Lower lobe of right lung (tissue), 2 donors: ENCODE measurements at places on chromosomes 3 and 15. TPM values are rescaled to one million over a fixed set of nuclear protein-coding genes. Genes with fewer than 3 reads are reported as not detected.

Gene PYGO1
- total RNA-seq: 8.7 TPM

Gene RGMA
- 9.7 TPM for total RNA-seq

Gene INKA1
- 5.3 TPM for total RNA-seq

Gene CGNL1
- total RNA-seq: 46.0 TPM

Gene CDHR4
- total RNA-seq: 9.6 TPM

Gene SLITRK3
- 0.65 TPM for total RNA-seq

Gene IQCF6
- total RNA-seq: not detected

Gene ALDH1A3
- total RNA-seq: 9.7 TPM

Gene MYL3
- total RNA-seq: 2.0 TPM

Gene GHSR
- not detected for total RNA-seq

Gene KCNAB1
- total RNA-seq: 4.7 TPM

Gene CHRM5
- not detected for total RNA-seq

- DNase-seq: no peak
These were observed 11.2 kb upstream of the CCR8 start for GRCh38 chr3:39318301-39318700.

- no peak for DNase-seq
These were observed 85.8 kb downstream of the SLC49A4 start for GRCh38 chr3:122880624-122881023.

DNA sequence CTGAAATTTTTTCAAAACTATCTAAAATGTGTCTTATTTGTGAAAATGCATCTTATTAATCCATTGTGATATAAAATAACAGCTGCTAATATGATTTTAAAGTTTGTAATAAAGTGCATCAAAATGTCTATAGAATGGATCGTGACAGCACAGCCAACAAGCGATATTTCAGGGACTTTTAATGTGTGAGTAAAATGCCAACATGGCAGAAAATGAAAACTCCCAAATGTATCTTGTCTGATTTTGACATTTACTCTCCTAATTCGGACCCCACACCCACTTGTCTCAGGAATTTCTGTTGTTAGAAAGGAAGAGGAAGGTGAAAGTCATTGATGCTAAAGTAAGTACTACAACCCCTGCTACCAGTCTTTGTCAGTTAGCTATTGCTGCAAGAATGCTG is 273.9 kb downstream of the SATB1 start:
- DNase-seq: no peak

GRCh38 chr3:37715358-37715757 is 146.3 kb upstream of the CTDSPL start:
- no peak for DNase-seq

DNA sequence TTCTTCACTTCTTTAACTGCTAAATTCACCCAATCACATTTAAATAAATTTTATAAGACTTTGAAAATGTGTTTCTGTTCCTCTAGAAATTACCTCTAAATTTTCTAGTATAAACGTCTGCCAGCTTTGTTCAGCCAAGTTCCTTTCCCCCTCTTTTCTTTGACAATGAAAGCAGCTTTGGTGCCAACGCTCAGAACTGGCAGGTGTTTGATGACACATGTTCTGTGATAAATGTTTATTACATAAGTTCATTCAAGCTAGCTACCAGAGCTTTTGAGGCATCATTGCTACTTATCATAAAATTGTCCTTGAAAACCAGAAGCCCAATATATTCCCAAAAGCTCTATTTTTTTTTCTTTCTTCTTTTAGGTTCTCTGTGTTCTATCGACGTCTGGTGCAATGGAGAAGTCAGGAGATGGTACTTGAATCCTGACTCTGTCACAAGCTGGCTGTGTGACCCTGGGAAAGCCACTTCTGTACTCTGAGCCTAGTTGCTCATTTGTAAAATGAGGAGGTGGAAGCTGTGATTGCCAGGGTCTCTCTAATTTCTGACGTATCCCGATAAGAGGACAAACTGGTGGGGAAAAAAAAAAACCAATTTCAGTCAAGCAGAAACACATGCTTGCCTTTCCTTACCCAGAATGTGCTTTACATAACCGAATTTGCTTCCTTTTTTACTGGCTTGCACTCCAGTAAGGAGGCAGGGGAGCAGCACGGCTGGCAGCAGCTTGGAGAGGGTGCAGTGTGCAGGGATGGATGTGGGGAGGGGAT is 187.1 kb upstream of the LPP start:
- DNase-seq: no peak

DNA sequence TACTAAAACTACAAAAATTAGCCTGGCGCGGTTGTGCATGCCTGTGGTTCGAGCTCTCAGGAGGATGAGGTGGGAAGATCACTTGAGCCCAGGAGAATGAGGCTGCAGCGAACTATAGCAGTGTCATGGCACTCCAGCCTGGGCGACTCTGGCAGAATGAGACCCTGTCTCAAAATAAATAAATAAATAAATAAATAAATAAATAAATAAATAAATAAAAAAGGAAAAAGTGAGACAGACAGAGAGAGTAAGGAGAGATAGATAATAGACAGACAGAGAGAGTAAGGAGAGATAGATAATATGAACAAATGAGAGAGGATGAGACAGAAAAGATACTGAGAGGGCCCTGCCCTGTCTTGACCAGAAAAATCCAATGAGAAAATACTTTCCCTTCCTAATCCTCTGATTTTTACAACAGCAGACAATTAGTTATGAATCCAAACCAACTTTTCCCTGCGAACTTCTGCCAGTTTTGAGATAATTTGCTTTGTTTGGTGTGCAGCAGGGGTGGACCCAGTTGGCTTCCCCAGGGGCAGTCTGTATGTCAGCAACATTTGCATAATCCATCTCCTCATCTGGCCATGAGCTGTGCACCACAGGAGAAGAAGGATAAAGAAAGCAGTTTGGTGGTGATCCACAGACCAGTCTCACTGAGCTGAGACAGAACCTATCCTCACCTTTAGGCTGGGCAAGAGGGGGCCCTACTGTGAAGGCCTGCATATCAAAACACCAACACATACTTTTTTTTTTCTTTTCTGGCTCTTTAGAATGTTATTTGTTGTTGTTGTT is 288.5 kb upstream of the WNT5A start:
- no peak for DNase-seq

- DNase-seq: no peak
These were observed 178.3 kb downstream of the UACA start for GRCh38 chr15:70584838-70585706.

GRCh38 chr15:36844534-36844998 is 255.8 kb downstream of the MEIS2 start:
- no peak for DNase-seq

DNA sequence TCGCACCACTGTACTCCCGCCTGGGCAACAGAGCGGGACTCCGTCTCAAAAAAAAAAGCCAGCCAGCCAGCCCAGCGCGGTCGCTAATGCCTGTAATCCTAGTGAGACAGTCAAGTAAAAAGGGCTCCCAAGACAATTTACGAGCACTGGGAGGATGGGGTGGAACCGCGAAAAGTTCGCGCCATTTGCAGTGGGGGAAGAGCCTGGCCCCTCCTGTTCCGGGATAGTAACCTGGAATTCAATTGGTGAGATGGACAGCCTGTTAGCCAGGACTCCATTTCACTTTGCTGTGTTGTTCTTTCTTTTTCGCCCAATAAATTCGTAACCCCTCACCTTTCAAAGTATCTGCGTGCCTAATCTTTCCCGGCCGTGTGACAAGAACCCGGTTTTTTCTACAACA is 19.5 kb downstream of the SLC4A7 start:
- no peak for DNase-seq

DNA sequence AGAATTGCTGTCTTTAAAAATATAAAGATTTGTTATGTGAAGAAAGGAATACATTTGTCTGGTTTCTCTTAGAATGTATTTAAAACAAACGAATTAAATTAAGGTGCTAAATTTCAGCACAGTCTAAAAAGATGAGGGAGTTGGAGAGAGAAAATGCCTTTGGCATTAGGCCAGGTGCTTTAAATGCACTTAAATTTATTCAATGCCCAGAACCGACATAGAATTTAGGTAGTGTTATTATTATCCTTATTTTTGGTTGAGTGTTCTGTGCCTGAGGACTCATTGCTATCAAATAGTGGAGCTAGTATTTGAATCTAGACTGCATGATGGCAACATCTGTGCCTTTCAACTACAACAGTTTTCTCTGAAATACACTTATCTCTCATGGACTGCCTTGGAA is 287.5 kb downstream of the RBMS3 start:
- DNase-seq: no peak

GRCh38 chr3:126051741-126052140 is 32.2 kb downstream of the SLC41A3 start:
- no peak for DNase-seq

GRCh38 chr3:36524560-36524959 is 144.3 kb downstream of the STAC start:
- DNase-seq: no peak

DNA sequence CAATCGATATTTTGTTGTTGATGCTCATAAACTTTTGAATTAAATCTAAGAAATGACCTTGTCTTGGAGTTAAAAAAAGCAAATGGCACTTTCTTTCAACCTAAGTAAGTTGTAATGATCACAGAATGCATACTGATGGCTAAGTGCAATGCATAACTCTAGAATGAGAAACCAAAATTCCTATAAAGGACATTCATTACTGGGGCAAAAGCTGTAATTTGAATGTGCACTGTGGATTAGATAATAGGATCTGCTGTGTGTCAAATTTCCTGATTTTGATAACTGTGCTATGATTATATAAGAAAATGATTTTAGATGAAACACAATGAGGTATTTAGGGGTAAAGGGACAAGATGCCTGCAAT is 14.3 kb downstream of the SIAH2 start:
- no peak for DNase-seq

GRCh38 chr3:169946336-169946735 is 20.3 kb upstream of the SEC62 start:
- no peak for DNase-seq

DNA sequence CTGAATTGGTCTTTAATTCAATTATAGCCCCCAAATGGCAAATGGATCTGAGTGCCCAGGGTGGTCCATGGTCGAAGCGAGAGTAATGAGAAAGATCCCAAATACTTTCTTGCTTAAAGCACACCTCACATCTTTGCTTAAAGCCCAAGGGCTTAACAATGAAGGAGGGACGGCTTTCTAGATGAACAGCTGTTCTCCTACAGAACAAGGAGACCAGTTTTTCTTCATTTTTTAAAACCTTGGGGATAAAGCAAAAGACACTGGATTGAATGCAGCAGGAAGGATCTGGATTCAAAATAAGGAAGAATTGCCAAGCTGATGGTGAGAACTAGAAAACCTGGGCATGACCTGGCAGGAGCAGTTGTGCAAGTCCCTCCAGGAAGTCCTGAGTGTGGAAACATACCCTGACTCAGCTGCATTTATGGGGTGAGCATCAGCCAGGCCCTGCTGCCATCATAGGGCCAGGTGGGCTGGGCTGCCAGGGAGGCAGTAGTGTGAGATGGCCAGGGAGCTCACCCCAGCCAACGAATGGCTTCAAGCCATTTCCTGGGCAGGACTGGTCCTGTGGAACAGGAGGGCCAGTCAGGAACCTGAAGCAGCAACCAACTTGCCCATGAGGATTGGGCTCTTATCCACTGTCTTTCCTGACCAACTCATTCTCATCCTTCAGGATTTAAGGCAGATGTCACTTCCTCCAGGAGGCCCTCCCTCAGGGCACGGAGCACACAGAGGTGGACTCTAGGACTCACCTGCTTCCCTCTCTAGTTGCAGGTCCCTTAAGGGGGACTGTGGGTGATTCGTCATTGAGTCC is 18.4 kb upstream of the RHCG start:
- DNase-seq: no peak

DNA sequence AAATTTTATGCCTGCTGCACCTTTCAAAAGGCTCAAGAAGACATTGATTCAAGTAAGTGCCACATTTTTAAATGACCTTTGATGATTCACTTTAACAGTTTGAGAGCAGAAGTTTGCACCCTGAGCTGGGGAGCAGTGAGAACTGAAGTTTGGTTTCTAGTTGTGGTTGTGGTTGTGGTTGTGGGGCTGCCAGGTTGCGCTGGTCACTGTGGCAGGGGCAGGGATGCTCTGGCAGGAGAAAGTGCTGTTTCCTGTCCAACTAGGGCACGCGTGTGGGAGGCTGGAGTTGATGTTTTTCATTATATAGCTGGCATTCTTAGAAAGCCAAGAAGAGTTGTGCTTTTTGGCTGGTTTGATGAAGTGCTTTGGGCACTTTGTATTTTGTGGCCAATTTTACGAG is 339.7 kb upstream of the NR2F2 start:
- DNase-seq: no peak

DNA sequence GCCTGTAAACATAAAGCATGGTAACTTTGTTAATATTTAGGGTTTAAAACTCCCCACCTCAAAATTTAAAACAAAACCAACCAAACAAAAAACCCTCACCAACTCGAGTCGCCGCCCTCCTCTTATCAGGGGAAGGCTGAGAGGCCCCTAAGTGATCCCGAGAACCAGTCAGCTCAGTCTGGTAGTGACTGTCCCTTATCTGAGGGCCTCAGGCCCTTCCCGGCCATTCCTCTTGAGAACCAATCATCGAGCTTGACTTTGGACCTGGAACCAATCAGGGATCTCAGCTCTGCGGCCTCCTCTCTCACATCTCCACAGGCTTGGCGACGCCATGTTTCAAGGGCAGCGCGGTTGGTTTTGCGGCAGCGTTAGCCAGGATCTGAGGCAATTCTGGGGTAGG is at the start of gene TERB2:
TSS of gene TERB2 (plus strand) at position 300 of the 400 bp plus-strand sequence. CDS start at position 332, 32 bp downstream.
- no peak for DNase-seq

DNA sequence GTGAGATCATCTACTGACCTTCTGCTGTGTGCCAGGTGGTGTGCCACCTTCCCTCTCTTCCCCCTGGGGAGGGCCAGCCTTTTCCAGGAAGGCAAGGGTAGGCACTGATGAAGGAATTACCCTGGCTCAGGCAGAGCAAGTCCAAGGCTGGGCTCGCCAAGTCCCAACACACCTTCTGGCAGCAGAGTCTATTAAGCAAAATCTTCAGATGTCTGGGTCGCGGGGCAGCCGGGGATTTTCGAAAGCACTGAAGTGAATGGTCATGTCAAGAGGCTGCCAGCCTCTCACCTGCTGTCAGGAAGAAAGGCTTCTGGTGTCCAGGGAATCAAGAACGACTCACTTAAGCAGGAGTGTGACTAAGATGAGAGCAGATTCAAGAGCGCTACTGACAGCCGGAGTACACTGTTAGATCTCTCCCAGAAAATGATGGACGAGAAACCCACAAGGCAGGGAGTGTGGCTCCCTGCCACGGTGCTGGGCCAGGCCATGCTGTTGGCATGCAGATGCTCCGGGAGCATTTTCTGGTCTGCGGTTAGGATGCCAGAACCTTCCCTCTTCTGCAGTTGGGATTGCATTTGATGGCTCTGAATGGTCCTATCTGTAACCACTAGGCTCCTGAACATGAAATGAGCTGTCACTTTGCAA is 479.8 kb downstream of the SHQ1 start:
- no peak for DNase-seq

- DNase-seq: no peak
These were observed 68.1 kb upstream of the FOXP1 start for GRCh38 chr3:71651625-71652024.

- DNase-seq: no peak
These were observed 149.0 kb downstream of the APBA2 start for GRCh38 chr15:29034593-29035335.

GRCh38 chr3:3097958-3098357 is 12.2 kb downstream of the IL5RA start:
- DNase-seq: no peak

DNA sequence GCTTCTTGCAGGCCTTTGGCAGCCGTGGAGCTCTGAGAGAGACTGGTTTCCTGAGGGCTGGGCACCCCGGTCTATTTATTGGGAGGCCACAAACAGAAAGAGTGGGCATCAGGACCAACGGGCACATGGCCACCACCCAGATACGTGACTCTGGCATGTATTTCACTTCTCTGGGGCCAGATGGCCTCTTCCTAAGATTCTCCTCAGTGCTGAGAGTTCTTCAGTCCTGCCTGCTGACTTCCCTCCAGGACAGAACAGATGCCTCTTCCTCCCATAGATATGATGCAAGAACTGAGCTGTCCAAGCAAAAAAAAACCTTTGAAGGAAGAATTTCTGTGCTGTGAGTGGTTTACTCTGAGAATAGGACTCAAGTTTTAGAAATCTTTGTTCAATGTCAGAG is 107.7 kb downstream of the IGF2BP2 start:
- DNase-seq: no peak
